ENCODE measurements at places on chromosomes 1 and 21.

- DNase-seq, result no peak
These were observed 247.1 kb downstream of the CHRM3 start for GRCh38 chr1:239633432-239633831.

- DNase-seq, result no peak
These were observed 38.9 kb downstream of the LMO4 start for GRCh38 chr1:87367549-87367948.

GRCh38 chr1:23191199-23191598 lies 22.5 kb upstream of the LUZP1 start:
- no peak for DNase-seq

DNA sequence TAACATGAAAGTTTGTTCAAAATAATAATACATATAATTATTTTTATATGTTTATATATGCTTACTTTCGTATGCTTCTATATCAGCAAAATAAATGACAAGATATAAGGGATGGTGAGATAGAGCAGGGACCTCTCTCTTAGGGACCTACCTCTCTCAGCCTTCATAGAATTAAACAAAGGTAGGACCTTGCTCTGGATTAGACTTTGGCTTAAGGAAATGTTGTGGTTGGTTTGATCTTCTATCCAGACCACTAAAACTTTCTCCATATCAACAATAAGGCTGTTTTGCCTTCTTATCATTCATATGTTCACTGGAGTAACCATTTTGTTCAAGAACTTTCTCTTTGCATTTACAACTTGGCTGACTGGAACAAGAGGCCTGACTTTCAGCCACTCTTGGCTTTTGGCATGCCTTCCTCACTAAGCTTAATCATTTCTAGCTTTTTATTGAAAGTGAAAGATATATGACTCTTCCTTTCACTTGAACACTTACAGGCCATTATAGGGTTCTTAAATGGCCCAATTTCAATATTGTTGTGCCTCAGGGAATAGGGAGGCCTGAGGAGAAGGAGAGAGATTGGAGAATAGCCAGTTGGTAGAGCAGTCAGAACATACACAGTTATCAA lies 14.4 kb downstream of the FRRS1 start:
- no peak for DNase-seq

DNA sequence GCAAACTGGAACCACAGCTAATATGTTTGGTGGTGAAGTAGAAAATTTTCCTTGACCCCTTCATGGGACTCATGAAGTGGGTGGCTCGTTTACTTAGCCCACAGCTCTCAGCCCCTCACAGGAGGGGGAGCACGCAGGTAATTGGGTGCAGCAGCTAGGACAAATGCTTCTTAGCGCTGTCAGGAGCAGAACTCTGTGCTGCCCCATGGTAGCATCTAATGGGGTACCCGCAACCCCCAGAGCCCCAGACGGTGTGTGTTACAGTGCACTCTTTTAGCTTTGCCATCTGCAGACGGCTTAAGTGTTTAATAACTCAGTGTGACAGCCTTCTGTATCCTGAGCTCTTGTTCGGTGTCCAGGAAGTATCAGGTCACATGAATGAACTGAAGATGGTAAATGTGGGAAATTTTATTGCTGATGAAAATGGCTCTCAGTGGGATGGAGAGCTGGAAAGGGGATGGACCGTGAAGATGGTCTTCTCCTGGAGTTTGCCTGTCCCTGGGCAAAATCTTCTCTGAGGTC lies 189.6 kb upstream of the ZRANB2 start:
- DNase-seq, result no peak

GRCh38 chr21:38852278-38852677 lies 46.5 kb downstream of the ETS2 start:
- no peak for DNase-seq

GRCh38 chr1:231856894-231857293 lies 230.3 kb downstream of the DISC1 start:
- DNase-seq, result no peak

DNA sequence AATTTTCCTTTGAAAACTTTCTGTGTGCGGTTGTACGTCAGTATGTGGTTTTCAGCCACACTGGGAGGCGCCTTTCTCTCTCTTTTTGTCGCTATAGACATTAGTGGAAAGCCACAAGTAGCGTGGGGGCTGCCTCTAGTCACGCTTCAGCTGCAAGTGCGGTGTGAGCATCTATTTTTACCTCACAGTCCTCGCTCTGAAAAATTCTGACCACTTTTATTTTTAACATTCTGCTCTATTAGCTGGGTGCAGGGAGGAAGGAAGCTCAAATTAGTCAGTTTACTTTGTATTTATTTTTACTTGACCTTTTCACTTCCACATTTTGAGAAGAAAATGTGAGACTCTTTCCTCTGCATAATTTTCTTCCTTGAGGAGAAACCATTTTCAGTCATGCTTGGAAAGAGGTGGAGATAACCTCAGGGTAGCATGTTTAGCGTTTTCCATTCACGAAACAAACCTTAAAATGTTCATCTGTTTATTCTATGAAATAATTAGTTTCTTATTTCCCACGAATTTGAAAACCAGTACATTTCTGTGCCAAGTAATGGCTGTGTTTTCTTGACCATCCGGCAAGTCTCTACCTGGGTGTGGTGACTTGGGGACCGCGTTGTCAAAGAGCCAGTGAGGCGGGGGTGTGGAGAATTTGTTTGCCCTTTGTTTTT lies 35.6 kb downstream of the ADARB1 start:
- DNase-seq, result no peak

DNA sequence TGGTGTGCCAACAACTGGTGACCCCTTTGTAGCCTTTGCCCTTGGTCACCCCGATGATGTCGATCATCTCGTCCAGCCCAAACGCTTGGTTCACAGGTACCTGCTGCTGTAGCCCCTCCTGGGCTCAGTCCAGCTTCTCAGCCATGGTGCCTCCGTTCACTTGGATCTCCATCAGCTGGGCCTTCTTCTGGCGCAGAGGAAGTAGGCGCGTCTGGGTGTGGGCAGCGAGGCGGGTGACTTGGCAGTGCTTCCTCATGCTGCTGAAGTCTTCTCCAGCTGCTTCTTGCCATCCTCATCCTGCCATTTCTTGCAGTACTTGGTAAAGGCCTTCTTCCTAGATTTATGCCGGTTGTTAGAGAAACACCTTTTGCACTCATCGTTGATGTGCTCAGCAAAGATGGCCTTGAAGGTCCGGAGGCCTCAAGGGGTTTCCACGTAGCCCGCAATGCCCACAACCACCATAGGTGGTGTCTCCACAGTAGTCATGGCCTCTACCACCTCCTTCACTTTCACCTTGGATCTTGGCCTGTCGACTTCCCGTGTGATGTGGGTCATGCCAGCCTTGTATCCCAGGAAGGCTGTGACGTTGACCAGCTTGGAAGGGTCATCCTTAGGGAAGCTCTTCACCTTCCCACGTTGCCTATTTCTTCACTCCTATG lies 13.0 kb downstream of the DOP1B start:
- no peak for DNase-seq

DNA sequence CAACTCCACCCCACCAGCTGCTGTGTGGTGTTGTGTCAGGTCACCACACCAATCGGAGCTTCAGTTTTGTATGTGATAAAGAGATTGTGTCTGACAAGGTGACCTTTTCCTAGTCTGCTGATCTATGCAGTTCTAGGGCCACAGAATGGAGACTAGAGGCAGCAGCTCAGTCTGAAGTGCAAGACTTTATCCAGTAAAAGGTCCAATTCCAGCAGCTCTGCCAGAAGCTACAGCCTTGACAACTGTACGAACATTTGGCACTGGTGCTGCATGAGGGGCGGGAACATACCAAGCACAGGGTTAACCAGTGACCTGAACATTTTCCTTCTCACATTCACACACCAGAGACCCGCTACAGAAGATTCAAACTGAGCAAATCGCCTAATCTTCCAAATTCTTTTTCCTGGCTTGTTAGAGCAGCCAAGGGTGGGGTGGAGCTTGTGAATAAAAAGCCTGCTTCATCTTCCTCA lies 9.3 kb downstream of the FMO1 start:
- no peak for DNase-seq

- no peak for DNase-seq
These were observed 150.9 kb upstream of the VAMP3 start for GRCh38 chr1:7620196-7620595.

- no peak for DNase-seq
These were observed 96.0 kb downstream of the ERG start for GRCh38 chr21:38402291-38402690.

DNA sequence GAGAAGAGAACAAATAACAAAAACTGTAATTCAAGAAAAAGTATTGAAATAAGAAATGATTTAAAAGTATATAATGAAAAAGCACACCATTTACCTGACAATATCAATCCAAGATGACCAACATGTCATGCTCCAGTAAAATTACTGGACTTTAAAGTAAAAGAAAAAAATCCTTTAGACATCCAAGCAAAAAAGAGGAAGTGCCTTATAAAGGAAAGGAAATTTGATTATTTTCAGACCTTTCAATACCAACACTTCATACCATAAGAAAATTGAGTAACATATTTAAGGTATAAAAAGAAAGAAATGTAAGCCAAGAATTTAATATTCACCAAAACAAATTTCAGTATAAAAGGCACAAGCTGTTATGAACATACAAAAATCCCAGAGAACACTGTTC lies 46.2 kb upstream of the SSX2IP start:
- DNase-seq, result no peak
